ENCODE measurements at places on chromosomes 7 and 10.

DNA sequence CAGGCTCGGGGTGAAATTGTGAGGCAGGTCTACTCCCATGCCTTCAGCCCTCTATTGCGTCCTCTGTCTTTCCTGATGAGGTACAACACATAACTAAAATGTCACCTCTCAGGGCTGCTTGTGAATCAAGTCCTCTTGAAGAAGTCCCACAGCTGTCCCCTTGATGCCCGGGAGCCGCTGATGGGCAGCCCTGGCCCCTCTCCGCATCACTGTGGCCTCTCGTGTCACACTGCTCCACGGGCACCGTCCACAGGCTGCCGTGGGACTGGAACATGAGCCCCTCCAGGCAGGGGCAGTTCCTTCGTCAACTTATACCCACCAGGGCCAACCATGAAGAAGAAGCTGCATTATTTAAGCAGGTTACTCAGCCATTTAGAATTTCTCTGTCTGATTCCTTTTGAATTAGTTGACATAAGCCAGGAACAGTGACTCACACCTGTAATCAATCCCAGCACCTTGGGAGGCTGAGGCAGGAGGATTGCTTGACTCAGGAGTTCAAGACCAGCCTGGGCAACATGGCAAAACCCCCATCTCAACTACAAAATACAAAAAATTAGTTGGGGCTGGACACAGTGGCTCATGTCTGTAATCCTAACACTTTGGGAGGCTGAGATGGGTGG, 58.5 kb upstream of the UBE3C start:
- no peak for DNase-seq

- no peak for DNase-seq
Observed at GRCh38 chr10:80268266-80268665, 21.2 kb downstream of the MAT1A start.

- peak; percentile 42 for DNase-seq
Observed at GRCh38 chr10:5434017-5434753, 21.8 kb downstream of the NET1 start.

- DNase-seq, result no peak
Observed at GRCh38 chr10:78702186-78702585, 366.6 kb upstream of the ZMIZ1 start.

DNA sequence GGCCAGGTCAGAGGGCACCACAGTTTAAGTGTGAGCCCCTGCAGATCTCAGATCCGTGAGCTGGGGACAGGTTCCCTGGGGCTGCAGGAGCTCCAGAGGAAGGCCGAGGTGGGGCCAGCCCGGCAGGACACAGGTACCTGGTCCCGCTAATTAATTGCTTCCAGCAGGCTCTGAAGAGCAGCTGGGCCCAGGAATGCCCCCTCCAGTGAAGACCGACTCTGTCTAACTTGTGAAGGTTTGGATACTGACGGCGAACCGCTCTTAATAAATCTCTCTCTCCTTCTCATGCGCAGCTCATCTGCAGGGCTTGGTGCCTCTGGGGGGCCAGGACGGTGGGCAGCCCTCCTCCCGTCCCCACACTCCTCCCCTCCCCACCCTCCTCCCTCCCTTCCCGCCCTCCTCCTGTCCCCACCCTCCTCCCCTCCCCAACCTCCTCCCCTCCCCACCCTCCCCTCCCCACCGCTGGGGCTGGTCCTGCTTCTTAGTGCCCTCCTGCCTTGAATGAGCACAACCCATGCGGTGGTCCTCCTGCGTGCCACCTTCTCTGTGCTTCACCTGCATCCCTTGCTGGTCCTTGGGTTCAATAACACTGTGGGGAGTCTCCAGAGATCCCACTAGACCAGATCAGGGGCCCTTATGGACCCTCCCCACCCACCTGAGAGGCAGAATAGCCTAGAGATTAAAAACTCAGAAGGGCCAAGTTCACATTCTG, 38.3 kb downstream of the PDGFA start:
- DNase-seq, result no peak

DNA sequence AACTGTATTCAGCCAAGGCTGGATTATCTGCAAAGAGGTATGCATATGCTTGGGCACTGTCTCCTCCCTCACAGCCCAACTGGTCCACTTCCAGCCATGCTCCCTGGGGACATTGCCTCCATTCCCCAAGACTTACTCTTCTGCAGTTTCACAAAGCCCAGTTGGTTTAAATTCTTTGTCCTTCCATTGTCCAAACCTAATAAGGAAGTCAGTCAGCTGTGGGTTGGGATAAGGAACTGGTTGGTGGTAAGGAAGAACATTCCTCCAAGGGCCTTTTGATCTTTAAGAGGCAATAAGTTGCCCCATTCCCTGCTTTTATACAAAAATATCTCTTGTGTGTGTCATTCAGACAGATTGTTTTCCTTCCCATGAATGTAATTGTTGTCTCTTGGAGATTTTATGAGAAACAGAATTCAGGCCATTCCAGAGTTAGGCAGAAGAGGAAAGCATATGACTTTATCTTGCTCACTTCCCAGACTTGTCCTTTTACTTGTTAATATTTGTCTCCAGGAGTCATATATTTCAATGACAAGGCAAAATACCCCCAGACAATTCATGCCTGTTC, 673.7 kb downstream of the SUGCT start:
- DNase-seq, result no peak

GRCh38 chr7:121084748-121085336, 96.3 kb downstream of the CPED1 start:
- no peak for DNase-seq

DNA sequence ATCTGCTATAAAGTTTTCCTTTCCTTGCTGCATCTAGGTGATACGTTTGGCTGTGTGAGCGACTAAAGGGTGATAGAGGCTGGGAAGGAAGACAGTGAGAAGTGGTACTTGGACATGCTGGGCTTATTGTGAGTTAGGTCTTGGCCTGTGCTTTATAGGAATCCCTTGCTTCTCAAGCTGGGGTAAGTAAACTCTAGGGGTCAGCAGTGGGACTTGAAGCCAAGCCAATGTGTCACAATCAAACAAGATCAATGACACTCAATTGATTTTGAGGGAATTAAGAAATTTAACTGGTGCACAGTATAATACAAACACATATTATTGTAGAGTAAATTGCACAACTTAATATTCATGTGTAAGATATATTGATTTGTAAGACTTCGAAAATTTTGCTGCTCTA, 155.8 kb upstream of the AOAH start:
- no peak for DNase-seq

- DNase-seq, result no peak
Observed at GRCh38 chr7:96179341-96179740, 142.6 kb downstream of the SLC25A13 start.

GRCh38 chr7:92632791-92633190, 42.6 kb upstream of the FAM133B start:
- DNase-seq, result no peak

DNA sequence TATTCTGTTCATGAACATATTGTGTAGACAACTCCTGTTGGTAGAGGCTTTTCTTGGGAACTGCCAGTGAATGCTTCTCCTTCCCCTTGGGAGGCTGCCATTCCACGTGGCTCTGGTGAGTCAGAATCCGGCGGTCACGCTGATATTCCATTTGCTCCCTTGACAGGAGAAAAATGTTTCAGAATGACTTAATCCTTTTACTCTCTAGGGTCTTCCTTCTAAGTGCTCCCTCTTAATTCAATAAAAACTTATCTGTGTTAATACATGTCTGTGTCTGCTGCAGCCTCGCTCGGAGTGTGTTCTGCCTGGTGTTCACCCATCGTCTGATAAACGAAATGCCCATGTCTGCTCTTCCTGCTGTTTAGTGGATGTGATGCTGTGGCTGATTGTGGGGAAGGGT, 278.6 kb downstream of the ARHGAP12 start:
- DNase-seq, result no peak

GRCh38 chr7:142391191-142391992, 133.5 kb upstream of the PRSS58 start:
- DNase-seq, result peak; percentile 25

DNA sequence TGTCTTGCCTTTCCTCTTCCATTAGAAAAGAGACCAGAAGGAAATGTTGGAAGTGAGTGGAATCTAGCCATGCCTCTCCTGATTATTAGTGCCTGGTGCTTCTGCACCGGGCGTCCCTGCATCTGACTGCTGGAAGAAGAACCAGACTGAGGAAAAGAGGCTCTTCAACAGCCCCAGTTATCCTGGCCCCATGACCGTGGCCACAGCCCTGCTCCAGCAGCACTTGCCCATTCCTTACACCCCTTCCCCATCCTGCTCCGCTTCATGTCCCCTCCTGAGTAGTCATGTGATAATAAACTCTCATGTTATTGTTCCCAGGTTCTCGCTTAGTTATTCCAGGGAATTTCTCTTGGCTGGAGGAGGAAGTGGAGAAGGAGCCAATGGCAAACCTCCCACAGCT, 4.2 kb downstream of the TMEM176A start:
- no peak for DNase-seq

DNA sequence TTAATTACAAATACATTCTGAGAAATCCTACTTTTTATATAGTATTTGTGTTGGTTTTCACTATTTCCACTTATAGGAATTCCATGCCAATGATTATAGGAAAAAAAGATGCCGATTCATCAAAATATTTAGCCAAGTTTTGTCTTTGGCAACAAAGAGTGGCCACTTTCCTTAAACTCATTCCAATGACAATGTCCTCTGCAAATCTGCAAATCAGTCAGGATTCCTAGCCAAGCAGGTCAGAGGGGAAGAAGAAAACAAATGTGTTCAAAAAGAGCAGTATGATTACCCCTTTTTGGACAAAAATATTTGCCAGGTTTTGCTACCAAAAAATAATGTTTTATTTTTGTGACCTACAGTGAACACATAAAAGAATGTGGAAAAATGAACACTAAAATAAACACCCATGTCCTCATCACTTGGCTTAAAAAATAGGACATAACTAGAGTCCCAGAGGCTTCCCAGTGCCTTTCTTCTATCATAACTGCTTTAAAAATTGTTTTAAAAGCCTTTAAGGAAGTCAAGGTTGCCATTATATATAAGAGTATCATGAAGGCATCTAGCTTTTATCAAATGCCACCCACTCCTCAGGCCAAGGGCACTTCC, 125.9 kb downstream of the ADAM12 start:
- no peak for DNase-seq

GRCh38 chr7:129993275-129993674, 40.5 kb upstream of the UBE2H start:
- DNase-seq, result no peak

DNA sequence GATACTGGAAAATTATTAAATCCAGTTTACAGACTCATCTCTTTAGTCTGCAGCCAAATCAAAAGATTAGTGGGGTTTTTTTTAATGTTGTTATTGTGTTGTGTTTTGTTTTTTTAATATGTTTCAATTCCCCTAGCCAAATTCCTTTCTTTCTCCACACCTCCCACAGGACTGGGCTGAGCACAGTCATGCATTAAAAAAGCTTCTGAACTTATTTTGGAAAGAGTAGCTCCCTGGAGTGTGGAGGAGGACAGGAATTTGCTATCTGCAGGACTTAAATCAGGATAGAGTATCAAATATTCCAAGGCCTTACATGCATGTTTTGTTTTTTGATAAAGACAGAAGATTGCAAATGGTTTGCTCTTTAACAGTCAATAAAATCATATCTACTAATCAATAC, 90.7 kb downstream of the GNAI1 start:
- no peak for DNase-seq

DNA sequence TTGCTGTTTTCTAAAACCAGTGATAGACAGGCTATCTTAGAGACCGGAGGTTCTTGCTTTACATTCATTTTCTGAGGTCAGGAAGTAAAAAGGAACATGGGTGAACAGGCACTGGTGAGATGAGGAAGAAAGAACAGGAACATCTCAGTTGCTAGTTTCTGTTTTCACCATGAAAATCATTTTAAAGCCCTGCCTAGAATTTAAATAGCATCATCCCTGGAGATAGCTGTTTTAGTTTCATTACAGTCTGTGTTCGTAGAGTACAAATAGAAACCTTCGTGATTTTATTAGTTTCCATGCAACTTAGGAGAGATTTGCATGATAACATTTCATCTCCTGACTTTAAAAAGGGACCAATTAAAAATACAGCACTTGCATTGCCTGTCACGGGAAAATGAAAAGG, 14.7 kb downstream of the KCNMA1 start:
- no peak for DNase-seq
